Astrocyte of the cerebellum (primary cell): ENCODE measurements at places on chromosomes 5 and 9.

DNA sequence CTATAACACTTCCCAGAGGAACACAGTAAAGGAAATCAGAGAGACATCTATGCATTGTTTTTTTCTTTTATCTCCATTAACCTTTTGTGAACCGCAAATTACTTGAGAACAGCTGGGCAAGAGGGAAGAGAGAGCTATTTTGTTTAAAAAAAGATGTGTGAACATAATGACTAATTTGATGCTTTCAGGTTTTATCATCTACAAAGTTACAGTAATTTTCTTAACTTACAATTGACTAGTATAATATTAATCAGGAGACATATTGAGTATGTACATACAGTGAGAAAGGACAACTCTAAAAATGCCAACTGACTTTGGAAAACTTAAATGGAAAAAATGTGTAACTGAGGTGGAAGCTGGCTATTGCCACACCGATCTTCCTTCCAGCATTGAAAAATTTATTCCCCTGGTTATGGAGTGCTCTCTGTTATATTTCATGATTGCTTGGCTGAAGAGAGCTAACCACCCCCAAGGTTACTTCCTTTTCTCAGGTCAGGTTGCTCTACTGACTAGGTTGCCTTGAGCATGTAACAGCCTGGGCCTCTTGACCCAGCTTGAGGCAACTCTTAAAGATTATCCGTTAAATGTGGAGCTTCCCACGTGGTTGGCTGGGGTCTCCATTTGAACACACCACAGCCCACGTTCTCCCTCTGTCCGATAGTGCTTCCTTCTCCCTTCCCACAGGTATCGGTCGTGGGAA lies 62.6 kb upstream of the C6 start:
- no peak for DNase-seq

DNA sequence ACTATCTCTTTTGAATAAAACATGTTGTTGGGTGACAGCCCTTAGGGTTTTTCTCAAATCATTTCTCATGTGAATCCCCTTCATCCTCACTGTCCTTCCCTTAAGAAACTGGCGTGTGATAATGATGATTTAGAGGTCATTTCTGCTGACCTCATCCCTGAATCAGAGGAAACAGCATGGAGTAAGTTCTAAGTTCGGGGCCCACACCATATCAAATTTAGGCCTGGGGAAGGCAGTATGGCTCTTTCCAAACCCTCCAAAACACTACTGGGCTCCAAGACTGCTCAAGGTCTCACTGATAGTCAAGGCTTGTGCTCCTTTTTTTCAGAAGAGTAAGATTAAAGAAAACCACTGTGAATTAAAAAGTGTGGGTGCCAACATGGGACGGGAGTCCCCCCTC lies 872 bp upstream of the SMIM3 start:
- DNase-seq, result no peak

DNA sequence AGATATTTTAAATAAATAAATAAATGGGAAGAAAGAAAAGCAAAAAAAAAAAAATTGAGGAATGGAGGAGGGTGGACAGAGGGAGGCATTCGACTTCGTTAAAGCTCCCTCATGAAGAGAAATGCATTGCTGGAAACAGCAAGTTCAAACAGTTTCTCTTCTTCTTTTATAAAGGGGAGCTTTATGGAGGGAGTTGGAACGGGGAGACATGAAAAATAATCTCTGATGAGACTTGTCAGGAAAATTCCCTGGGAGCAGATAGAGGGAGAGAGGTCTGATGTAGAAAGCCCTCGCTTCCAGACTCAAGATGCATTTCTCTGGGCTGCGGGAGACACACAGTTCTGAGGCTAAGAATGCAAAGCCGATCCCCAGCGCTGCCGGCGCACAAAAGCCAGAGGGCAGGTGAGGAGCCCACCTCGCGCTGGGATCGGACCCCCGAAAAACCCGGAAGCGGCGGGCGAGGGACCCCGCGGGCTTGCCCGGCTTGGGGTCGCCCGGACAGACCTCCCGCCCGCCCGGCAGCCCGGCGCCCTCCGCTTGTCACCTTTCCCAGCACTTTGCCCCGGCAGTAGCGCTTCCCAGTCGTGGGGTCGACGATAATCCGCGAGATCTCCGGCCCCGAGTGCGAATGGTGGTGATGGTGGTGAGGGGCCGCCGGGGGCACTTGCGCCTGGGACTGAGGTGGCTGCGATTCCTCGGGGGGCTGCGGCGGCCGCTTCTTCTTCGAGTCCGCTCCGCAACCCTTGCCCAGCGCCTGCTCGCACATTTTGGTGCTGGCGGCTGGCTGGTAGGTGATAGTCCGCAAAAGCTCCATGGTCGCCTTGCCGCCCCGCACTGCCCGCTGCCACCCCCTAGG lies 512 bp downstream of the PLK2 start:
- no peak for DNase-seq

- DNase-seq, result no peak
These were observed 3.2 kb downstream of the FCN1 start for GRCh38 chr9:134914501-134914834.

DNA sequence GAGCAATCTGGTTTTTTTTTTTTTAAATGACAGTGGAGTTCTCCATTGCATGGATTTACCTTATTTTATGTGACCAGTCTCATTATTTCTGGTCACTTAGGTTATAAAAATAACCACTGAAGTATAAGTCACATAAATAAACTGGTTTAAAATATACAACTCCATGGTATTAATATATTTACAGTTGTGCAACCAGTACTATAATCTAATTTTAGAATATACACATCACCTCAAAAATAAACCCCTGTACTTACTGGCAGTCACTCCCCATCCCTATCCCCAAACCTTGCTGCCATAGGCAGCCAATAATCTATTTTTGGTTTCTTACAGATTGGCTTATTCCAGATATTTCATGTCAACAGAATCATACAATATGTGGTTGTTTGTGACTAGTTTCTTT lies 57.8 kb downstream of the FYB1 start:
- DNase-seq, result no peak

GRCh38 chr9:98404237-98404636 lies 148.8 kb upstream of the TBC1D2 start:
- no peak for DNase-seq

GRCh38 chr5:1930880-1931603 lies 48.3 kb upstream of the IRX4 start:
- DNase-seq, result no peak

DNA sequence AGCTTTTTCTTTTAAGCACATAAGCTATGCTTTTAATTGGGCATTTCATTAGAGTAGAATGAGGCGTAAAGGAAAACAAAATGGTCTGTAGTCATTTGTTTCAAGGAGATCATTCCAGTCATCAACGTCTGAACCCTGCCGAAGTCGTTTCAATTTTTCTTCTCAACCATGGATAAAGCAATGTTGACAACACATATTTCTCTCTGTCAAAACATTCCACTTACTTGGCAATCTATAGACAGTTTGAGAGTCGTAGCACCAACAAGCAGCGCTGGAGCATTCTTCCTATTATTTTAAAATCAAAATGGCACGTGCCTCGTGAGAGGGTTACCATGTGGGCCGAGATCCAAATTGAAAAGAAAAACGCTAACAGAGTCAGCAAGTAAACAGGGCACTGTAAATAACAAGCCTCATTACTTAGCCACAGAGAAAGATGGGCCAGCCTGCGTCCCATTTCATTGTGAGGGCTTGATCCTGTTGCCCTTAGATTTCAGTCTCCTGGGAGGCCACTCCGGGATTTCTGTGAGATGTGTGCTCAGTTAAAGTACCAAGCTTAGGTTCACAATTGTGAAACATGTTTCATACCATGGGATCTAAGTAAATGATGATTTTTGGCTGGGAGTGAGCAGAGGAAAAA lies 422.9 kb downstream of the DTWD2 start:
- DNase-seq, result no peak
